ENCODE measurements at places on chromosomes 5 and 9.
A peak's percentile ranks its signal among the peaks of the same experiment; 100 is the strongest.

DNA sequence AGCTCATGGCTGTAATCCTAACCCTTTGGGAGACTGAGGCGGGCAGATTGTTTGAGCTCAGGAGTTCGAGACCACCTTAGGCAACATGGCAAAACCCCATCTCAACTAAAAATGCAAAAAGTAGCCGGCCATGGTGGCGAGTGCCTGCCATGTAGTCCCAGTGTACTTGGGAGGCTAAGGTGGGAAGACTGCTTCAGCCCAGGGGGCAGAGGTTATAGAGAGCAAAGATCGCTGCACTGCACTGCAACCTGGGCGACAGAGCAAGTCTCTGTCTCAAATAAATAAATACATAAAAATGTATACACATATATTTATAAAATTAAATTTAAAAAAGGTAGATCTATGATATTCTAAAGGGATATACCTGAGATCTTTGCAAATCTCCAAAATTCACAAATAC, 19.4 kb downstream of the ZBTB5 start:
- DNase-seq, result no peak

DNA sequence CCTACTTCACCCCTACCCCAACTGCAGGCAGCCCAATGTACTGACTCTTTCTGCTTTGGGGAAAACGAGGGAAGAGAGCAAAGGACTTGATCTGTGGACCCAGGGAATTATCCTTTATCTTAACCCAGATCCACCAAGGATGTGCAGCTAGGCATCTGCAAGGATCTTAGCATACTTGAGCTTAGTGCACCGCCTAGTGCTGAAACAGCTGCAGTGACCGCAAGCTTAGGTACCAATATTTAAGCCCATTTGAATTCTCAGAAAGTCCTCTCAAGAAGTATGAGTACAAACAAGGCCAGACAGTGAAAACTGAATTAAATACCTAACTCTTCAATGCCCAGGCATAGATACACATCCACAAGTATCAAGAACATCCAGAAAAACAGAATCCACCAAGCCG, 576.7 kb upstream of the ADAMTS16 start:
- DNase-seq, result peak; percentile 16

DNA sequence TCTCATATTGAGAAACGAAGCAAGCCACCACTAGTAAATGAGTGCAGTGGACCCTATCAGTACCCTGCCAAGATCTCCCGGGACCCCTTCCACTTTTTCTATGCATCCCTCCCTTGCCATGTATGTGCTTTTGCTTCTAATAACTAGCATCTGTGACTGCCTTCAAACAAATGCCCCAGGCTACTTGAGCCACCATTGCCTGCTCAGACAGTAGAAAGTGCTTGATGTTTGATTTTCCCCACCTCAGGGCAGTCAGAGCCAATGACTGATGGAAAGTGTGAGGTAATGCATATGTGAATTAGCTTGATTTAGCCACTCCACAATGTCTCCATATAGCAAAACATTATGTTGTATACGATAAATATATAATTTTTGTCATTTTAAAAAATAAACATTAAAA, 797.3 kb upstream of the ACO1 start:
- DNase-seq, result no peak

GRCh38 chr5:98474782-98475181, 298.7 kb upstream of the RGMB start:
- DNase-seq, result no peak

DNA sequence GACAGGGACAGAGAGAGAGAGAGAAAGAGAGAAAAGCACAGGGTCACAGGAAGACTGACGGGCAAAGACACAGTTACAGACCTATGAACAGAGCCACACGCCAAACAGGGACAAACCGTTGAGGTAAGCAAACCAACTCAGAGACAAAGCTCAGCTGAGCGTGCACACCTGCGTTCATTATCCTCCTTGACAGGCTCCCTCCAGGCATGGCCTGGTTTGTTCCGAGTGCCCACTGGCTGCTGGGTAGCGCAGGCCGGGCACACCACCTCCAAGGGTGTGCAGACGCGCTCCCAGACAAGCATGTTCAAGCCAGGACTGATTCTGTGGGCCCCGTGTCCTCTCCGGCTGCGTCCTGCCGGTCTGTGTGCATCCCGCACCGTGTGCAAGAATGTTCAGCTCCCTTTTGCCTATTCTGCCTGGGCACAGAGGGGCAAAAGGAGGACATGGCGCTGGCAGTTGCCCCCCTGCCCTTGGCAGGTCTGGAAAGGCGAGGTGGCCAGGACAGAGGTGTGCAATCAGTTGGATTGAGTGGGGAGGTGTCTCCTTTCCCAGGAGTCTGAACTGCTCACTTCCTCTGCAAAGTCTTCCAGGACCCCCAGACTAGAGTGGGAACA, 467 bp upstream of the SMIM32 start:
- no peak for DNase-seq

GRCh38 chr5:74146796-74147195, 493.7 kb downstream of the ENC1 start:
- DNase-seq, result no peak

GRCh38 chr5:40627706-40628105, 52.0 kb upstream of the PTGER4 start:
- DNase-seq, result no peak

DNA sequence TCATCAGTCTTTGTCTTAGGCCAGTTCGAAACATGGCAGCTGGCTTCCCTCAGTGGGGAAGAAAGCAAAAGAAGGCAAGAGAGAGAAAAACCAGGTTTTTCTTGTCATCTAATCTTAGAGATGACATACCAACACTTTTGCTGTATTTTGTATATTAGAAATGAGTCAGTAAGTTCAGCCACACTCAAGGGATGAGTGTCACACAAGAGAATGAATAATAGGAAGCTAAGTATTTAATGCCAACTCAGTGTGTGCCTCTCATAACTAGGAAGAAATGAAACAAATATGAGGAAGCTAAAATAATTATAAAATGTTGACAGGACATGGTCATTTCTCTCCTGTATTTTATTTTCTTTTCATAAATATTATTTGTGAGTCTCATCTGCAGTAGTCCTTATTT, 65.3 kb downstream of the CDH12 start:
- DNase-seq, result no peak

- no peak for DNase-seq
Observed at GRCh38 chr5:68243681-68244080, 28.1 kb downstream of the PIK3R1 start.

- no peak for DNase-seq
Observed at GRCh38 chr5:135890867-135891266, 4.8 kb downstream of the IL9 start.

- no peak for DNase-seq
Observed at GRCh38 chr5:109743770-109744212, 54.1 kb downstream of the MAN2A1 start.

DNA sequence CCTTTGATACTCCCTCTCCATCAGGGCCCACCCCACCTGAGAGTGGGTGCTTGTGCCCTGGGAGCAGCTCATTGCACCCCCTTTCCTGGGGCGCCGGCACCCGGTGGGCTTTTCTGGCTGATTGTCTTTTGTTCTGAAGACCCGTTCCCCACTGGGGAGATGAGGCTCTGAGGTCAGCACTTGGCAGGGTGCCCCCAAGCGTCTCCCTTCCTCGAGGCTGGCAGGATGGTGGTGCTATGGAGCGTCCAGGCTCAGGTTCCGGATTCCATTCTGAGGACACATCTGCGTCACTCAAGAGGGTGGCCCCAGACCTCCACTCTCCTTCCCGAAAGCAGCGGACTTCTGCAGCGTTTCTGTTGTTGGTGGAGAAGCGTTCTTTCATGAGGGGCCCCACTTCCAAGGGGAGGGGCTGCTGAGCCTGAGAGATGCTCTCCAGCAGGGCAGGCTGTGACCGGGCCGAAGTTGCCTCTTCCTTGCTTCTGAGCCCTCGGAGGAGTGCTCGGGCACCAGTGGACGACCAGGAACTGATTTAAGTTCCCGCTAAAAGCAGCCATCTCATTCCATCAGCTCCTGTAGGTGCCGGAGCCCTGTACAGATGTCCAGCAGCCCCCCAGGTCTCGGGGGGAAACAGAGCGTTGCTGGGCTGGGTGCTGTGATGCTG, 42.2 kb downstream of the COL5A1 start:
- no peak for DNase-seq

DNA sequence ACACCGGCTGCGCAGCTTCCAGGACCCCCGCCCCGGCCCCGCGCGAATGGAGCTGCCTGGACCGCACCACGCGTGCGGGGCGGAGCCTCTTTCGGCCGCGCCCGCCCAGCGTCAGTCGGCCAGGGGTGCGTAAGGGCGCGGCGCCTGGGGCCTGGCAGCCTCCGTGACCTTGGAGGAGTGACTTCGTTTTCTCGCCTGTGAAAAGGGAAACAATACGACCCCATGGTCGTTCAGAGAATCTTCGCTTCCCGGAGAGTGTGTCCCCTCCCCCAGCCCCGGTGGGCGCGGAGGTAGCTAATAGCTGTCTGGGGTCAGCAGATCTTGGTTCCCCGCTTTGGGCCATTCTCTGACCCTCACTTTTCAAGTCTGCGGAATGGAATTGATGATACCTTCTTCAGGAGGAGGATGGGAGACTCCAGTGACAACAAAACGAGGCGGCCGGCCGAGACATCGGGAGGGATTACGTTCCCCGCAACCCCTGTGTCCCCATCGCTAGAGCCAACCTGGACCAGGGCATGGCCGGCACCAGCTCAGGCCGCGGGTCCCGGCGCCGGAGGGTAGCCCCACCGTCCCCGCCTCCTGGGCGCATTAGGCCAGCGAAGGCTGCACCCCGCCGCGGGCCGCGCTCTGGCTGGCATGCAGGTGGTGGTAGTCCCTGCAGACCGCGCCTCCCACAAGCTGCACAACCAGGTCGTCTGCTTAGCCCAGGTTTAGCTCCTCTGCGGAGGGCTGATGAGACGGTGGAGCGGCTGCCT, 5.5 kb upstream of the CDHR2 start:
- peak; percentile 63 for DNase-seq

GRCh38 chr5:56328753-56329560, 95.8 kb upstream of the ANKRD55 start:
- no peak for DNase-seq

GRCh38 chr5:42274913-42275312, 148.3 kb upstream of the GHR start:
- DNase-seq, result no peak
